Activated T-helper 17 cell treated with anti-CD3 and anti-CD28 coated beads, Interleukin-2, amount 50 U/mL, for 72 hours (primary cell): ENCODE measurements at places on chromosomes 12 and 14. TPM values are rescaled to one million over a fixed set of nuclear protein-coding genes. Genes with fewer than 3 reads are reported as not detected.

DNA sequence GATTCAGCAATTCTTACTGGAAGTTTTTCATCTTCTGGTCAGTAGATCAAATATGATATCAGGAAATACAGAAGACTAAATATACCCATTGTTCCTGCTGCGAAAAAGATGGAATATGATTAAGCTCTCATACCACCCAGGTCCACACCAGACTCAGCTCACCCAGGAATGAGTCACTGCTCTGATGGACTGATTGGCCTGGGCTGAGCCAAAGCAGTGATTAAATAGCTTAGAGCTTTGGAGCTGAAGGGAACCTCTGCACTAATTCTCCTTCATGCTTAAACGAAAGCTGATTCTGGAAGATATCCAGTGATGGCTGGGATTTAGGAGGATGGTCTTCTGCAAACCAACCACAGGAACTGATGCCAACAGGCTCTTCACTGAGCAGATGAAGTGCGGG, 62.0 kb upstream of the SYT1 start:
- ATAC-seq = no peak
- H3K27me3 ChIP-seq = no peaks in the 10 kb centered on the region
- no peaks in the 10 kb centered on the region for H3K4me1 ChIP-seq

GRCh38 chr12:87676731-87677130, 352.5 kb downstream of the C12orf50 start:
- no peaks in the 10 kb centered on the region for H3K27me3 ChIP-seq
- H3K27ac ChIP-seq = no peak overlapping the region
- H3K4me3 ChIP-seq = no peak overlapping the region
- H3K36me3 ChIP-seq = no peaks in the 10 kb centered on the region
- no peak for ATAC-seq
- H3K4me1 ChIP-seq = no peaks in the 10 kb centered on the region

DNA sequence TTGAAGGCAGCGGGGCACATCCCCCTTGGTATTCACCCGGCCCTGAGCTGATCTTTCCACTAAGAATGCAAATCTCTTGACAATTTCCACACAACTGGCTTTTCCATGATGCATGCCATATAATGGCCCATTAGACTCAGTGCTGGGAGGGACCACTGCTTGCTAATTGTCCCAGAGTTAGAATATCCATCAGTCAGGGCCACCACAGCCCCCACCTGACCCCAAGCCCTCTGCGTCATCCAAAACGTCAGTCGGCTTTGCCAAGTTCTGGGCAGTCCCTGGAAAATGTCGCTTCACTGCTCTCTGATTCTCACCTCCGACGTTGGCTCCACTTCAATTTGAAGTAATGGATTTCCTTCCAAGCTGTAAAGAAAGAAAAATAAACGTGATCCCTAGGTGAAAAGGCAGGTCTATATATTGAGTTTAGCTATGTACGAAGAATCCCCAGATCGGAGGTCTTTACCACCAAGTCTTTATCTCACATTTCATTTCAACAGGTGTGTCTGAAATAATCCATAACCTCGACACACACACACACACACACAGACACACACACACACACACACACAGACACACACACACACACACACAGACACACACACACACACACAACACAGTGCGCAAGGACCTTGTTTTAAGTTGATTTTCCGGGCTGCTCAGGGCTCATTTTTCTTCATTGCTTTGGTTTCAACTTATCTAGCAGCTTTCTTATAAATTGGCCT, 165.5 kb upstream of the NOS1 start:
- H3K36me3 ChIP-seq = no peaks in the 10 kb centered on the region
- H3K4me1 ChIP-seq = no peaks in the 10 kb centered on the region
- no peak overlapping the region for H3K27ac ChIP-seq
- H3K27me3 ChIP-seq = peaks cover 3% of the 10 kb centered on the region
- no peak overlapping the region for H3K4me3 ChIP-seq

DNA sequence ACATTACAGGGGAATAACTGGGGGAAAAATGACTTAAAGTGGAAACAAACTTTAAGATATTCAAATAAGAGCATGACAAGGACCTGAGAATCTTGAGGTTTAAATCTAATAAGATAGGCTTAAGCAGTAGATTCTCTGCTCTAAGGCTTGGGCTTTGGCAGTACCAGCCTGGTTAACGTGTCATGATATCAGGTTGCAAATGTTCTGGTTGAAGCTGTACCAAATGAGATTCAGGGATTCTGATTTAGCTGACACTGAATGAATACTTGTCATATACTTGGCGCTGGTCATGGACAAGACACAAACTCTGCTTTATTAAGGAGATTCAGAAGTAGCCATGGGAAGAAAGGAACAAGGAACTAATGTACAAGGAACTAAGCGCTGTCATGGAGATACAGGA, 6.1 kb downstream of the TCP11L2 start:
- peaks cover 59% of the 10 kb centered on the region for H3K4me1 ChIP-seq
- H3K27me3 ChIP-seq = no peaks in the 10 kb centered on the region
- peak overlapping the region; percentile 56 for H3K27ac ChIP-seq
- H3K36me3 ChIP-seq = peaks cover 43% of the 10 kb centered on the region
- peak; percentile 10 for ATAC-seq

DNA sequence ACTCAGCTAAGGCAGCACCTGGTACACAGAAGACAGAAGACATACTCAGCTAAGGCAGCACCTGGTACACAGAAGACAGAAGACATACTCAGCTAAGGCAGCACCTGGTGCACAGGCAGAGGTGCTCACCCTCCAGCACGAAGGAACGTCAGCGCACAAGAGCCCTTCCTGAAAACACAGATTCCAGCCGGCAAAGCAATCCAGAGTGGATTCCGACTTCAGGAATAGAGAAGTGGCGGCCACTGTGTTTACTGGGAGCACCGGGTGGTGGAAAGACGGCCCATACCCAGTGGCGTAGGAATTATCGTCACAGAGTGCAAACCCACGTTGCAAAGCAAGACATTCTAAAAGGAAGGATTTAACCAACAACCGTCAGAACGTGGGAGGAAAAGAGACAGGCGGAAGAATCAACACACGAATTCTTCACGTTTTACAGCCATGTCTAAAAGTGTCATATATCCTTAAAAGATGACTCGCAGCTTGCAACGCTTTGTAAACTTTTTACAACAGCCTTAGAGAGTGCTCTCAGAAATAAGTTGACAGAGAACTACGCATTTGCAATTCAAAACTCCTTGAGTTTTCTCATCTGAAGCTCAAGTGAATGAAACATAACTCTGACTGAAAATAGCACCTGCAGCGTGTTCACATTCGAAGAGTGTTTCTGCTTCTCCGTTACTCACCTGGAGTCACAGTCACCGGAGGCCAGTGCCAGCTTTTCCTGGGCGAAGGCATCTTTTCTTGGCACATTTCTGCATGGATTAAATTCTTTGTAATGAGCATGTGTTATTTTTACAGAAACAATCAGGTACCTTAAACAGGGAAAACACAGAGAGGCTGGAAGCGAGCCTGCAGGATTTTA, 55.8 kb upstream of the GALNT9 start:
- H3K4me1 ChIP-seq = no peaks in the 10 kb centered on the region
- no peak for ATAC-seq
- no peak overlapping the region for H3K4me3 ChIP-seq

DNA sequence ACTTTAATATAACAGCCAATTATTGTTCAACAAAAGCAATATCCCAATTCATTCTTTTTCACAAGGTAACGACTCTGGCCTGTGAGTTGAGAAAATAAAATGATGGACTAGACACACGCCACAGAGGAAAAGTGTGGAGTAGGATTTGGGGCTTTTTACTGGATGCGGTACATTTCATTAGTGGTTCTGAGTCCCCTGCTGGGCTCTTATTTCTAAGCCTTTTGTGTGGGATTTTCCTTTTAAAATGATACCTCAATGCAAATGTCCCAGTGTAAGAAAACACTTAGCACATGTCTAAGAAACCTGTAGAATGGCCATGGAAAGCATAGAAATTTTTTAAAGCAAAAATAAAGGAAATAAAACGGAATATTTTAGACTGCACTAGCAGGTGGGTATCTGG, 73.4 kb downstream of the C12orf42 start:
- no peak for ATAC-seq
- no peak overlapping the region for H3K4me3 ChIP-seq
- H3K27me3 ChIP-seq = no peaks in the 10 kb centered on the region
- H3K27ac ChIP-seq = no peak overlapping the region
- H3K36me3 ChIP-seq = no peaks in the 10 kb centered on the region
- no peaks in the 10 kb centered on the region for H3K4me1 ChIP-seq

DNA sequence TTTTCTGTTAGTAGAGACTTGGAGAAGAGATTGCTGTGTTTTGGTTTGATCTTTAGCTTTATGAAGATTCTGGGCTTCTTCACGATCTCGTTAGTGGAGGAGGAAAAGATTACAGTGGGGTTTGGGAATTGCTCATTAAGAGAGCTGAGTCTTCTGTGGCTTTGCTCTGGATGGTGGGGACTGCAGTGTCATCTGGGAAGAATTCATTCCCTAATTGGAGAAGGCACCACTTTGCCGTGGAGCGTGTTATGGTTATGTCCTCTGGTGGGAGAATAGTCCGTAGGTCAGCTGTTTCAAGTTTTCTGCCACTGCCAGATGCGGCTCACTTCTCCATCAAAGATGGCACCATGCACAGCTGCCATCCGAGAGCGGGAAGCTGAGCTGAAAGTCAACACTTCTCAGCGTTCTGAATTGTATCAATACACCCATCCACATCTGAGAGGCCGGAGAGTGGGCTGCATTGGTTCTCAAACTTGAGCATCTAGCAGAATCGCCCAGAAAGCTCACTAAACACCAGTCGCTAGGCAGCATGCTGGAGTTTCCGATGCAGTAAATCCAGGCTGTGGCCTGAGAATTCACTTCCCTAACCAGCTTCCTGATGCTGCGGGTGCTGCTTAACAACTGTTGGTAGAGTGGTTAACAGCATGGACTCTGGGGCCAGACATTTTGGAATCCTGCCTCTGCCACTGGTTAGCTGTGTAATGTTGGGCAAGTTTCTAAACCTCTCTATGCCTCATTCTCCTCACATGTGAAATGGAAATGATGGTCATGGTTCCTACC, 117.8 kb downstream of the PLXNC1 start:
- no peak for ATAC-seq
- no peaks in the 10 kb centered on the region for H3K27me3 ChIP-seq
- H3K27ac ChIP-seq = no peak overlapping the region
- H3K36me3 ChIP-seq = peaks cover 47% of the 10 kb centered on the region
- no peak overlapping the region for H3K4me3 ChIP-seq

GRCh38 chr12:121930862-121931261, 12.5 kb downstream of the CFAP251 start:
- no peaks in the 10 kb centered on the region for H3K27me3 ChIP-seq
- H3K27ac ChIP-seq = no peak overlapping the region
- no peaks in the 10 kb centered on the region for H3K36me3 ChIP-seq
- no peak for ATAC-seq

The KLHL28 gene
- 13.0 TPM for total RNA-seq
